ENCODE measurements at places on chromosomes 7 and 10.

GRCh38 chr7:28466885-28467284, 54.6 kb downstream of the CREB5 start:
- DNase-seq: no peak

GRCh38 chr10:14737808-14738545, 36.7 kb downstream of the FAM107B start:
- no peak for DNase-seq

GRCh38 chr7:114255404-114255841, 159.2 kb upstream of the FOXP2 start:
- no peak for DNase-seq

GRCh38 chr10:133003188-133003587, 60.8 kb upstream of the CFAP46 start:
- no peak for DNase-seq

DNA sequence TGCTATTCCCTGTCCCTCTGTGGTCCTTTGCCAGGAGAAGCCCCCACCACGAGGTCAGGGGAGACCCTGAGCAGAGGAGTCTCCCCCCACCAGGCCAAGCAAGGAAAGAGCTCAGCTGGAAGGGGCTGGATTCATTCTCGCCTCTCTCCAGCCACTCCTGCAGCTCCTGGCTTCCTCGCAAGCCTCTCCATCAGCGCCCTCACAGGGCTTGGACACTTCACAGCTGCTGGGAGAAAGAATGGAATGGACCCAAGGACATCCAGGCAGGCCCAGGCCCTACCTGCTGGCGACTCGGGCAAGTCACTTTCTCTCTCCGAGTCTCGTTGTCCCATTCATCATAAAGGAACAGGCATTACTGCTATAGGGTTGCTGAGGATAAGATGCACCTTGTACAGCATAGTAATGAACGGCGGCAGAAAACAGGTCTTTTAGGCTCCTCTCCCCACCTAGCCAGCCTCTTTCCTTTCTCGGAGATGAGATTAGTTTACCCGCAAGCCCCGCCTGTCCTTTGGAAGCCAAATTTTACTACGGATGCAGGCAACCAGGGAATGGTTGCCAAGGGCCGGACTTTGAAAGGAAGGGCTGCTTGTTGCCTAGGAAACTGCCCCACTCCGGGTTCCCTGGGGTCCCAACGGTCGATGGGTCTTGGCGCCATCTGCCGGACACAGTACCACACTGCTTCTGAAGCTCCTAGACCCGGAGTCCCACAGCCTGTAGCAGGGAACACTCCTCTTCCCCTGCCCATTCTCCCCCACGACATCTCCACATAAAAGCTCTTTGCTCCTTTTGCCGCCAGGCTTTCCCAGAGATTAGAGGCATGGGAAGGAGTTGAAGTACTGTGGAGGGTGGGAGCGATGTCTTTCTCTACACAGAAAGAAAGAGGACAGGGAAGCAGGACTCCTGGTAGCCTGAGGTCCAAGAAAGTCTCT, 22.3 kb downstream of the IMPDH1 start:
- peak; percentile 68 for DNase-seq

DNA sequence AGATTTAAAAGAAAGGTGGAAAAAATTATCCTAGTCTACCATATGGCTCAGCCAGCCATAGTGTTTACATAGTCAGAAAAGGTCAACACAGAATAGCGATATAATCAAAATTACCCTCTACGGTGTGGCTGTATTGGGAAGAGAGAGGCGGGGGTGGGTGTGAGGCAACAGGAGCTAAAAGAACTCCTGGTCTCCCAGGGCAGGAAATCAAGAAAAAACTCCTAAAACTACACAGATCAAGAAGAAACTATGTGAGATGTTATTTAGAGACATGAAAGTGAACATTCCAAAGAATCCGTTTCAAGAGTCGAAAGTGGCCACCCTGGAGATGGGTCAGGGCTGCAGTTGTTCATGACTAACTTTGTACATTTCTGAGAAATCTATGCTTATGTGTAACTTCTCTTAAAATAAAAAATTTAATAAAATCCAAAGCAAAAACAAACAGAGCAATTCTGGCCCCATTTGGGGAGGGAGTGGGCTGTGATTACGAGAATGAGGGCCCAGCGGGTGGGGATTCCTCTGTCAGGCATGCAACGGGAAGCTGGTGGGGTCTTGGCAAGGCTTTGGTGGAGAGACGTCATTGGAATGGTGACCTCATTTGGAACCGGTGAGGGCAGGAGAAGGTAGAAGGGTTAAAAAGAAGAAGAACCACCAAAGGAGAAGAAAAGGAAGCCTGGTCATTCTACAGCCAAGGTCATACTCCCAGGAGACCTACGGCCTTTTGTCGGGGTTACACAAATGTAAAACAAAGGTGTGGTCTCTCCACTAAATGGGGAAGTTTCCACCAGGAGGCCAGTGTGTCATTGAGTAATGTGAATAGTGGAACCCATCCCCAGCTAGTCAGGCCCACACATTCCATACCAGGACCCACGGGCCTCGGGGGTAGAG, 71.2 kb upstream of the DUSP5 start:
- DNase-seq: peak; percentile 89

DNA sequence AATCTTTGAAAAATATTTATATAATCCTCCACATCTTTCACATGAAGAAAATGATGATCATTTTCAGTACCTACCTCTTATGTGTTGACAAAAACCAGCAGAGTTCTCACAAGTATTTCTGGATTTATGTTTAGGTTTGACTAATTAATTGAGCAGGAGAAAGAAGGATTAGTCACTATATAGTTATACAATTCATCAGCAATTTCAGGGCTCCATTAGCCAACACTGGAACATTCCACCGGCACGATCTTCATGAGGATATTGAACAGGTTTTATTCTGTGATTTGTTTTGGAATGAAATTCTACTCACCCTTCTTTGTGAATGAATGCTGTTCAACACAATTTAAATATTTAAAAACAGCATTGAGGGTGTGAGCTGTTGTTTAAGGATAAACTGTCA, 163.2 kb downstream of the SEM1 start:
- DNase-seq: no peak

GRCh38 chr10:110311357-110311949, 6.7 kb upstream of the SMNDC1 start:
- DNase-seq: peak; percentile 62

GRCh38 chr10:6815346-6815745, 235.3 kb upstream of the PRKCQ start:
- no peak for DNase-seq

DNA sequence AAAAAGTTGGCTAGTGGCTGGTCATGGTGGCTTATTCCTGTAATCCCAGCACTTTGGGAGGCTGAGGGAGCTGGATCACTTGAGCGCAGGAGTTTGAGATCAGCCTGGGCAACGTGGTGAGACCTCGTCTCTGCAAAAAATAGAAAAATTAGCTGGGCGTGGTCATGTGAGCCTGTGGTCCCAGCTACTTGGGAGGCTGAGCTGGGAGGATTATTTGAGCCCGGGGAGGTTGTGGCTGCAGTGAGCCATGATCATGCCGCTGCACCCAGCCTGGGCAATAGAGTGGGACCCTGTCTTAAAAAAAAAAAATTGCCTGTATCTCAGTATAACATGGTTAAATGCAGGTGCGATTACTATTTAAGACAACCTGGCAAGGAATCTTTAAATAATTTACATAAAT, 61.0 kb downstream of the ADD3 start:
- DNase-seq: no peak

DNA sequence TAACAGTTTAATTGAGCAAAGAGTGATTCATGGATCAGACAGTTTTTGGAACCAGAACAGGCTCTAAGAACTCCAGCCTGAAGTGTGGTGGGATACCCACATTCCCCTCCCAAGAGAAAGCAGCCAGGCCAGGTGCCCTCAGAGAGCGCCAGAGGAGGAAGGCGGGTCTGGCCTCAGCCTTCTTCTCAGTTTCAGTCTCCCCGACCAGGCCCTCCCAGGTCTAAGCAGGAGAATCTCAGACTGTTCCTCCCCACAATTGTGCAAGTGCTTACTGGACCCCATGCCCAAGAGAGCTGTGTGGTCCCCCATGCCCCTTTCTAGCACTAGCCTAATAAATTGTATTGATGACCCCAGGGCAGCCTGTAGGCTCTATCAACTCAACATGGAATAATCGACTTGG, 25.6 kb downstream of the PPIF start:
- no peak for DNase-seq

DNA sequence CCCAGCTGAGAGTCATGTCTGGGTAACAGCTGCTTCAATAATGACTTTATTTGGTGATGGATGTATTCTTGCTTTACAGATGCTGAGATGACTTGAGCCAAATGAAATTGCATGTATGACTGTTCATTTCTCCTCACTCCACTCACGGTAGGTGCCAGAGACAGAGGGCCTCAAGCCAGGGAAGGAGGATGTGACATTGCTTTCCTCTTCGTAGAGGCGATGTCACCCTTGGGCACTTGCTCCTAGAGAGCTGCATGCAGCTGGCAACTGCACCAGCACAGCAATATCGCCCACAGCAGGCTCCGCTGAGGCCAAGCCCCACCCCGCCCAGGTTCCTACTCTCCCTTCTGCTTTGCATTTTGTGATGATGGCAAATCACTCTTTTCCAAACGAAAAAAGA, 116.6 kb upstream of the AOAH start:
- no peak for DNase-seq

DNA sequence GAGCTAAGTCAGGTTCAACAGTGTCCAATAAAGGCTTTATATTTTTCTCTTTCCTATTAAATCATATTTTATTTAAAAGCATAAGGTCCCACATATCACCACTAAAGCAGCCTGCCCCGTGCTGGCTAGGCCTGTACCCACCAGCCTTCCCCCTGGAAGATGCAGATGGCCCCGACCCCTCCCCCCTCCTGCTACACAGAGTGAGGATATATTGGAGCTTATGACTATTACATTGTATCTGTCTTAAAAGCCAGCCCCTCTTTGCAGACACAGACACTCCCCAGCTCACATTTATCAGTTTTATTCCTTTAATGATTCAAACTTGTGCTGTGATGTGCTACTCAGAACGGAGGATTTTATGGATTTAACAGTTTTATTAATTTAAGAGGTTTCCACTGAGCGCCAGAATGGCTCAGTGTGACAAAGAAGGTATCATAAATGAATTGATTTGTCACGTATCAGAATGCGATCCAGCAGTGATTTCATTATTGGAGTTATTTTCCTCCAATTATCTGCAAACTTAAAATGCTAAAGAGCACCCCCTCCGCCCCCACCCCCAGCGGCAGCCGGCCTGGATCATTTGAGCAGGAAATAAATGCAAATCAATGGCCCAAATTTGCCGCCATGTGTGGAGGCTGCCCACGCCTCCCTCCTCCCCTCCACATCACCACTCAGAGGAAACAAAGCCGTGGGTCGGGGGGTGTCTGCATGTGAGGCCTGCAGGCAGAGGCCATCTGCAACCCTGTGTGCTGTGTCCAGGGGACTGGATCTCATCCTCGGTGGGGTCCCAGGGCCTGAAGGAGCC, 72.6 kb upstream of the ZMIZ1 start:
- no peak for DNase-seq

DNA sequence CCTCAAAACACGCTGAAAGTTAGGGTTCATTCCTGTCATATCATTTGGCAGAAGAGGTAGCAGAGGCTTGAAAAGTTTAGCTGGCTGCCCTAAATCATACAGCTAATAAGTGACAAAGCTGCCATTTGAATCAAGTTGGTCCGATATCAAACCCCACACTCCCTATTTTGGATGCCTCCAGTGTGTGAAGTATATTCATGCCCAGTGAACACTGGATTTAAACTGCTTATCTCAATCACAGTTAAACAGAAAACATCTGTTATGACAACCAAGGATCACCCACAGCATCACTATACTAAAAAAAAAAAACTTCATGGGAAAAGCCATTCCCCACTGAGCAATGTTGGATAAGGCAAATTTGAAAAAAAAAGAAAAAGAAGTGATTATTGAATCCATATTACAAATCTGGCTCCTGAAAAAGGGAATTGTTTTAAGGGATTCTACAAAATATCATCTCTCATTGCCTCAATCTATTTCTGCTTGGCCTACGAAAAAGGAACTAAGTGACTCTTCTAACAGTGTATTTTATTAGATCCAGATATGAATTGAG, 48.3 kb downstream of the ABCB1 start:
- DNase-seq: no peak

GRCh38 chr7:78383096-78383880, 584.7 kb downstream of the PHTF2 start:
- no peak for DNase-seq

DNA sequence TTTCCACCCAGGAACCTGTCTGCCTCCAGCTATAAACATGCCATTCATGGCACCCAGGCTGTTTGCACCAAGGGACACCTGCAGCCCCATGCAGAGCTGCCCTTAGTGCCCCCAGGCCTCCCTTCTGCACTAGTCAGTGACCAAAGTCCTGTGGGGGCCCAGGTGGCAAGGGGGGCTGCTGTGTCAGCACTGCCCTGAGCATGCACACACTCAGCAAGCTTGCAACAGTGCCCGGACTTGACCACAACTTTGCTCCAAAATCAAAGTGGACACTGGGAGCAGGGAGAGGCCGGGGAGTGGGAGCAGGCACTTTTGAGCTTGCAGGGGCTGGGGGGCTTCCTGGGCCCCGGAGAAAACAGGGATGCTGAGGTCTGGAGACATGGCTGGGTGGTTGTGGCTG, 192.9 kb upstream of the MBL2 start:
- no peak for DNase-seq

- DNase-seq: no peak
Measured at GRCh38 chr10:36500266-36500665, 625.1 kb upstream of the ANKRD30A start.

DNA sequence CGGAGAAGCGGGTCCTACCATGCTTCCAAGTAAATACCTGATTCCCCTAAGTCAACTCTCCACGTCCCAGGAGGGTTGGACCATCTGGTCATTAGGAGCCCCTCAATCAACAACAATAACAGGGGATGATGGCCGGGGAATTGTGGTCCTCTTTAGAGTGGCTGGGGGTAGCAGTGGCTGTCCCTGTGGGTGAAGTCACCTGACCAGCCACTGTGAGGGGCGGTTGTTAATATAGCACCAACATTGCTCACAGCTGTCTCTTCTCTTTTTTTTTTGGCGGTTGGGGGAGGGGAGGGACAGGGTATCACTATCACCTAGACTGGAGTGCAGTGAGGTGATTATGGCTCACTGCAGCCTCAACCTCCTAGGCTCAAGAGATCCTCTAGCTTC, 67.9 kb downstream of the SPDYE5 start:
- no peak for DNase-seq

DNA sequence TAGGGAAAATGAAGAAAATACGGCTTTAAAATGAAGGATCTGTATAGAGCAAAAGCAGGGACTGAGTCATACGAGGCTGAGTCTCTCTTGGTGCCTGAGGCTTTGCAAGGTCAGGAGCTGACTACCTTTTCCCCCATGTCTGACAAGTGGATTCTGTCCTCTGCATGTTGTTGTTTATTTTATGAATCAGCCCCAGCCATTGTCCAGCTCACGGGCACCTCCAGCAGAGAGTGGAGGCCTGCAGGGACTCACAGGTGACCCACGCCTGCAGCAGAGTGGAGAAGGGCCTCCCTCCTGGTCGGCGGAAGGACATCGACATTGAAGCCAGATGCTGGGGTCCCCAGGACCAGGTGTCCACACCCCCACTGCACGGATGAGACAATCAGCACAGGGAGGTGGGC, 233.9 kb downstream of the WDR37 start:
- no peak for DNase-seq

- DNase-seq: peak; percentile 95
Measured at GRCh38 chr10:51867956-51868355, 168.6 kb upstream of the CSTF2T start.

GRCh38 chr10:121138112-121138860, 287.1 kb downstream of the WDR11 start:
- DNase-seq: no peak

- no peak for DNase-seq
Measured at GRCh38 chr10:102017295-102017694, 38.7 kb downstream of the ARMH3 start.

Data from fibroblast of skin of abdomen (primary cell).